ENCODE measurements at places on chromosomes 16 and 17.

DNA sequence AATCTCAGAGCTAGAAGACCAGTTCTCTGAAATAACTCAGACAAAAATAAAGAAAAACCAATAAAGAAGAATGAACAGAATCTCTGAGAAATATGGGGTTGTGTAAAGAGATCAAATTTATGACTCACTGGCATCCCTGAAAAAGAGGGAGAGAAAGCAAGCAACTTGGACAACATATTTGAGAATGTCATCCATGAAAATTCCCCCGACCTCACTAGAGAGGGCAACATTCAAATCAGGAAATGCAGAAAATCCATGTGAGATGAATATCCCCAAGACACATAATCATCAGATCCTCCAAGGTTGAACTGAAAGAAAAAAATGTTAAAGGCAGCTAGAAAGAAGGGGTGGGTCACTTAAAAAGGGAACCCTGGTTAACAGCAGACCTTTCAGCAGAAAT, 32.1 kb downstream of the TANC2 start:
- no peaks in the 10 kb centered on the region for H3K36me3 ChIP-seq
- DNase-seq: no peak
- H3K4me1 ChIP-seq: peaks cover 3% of the 10 kb centered on the region
- no peaks in the 10 kb centered on the region for H3K27me3 ChIP-seq
- H3K4me3 ChIP-seq: no peak overlapping the region

DNA sequence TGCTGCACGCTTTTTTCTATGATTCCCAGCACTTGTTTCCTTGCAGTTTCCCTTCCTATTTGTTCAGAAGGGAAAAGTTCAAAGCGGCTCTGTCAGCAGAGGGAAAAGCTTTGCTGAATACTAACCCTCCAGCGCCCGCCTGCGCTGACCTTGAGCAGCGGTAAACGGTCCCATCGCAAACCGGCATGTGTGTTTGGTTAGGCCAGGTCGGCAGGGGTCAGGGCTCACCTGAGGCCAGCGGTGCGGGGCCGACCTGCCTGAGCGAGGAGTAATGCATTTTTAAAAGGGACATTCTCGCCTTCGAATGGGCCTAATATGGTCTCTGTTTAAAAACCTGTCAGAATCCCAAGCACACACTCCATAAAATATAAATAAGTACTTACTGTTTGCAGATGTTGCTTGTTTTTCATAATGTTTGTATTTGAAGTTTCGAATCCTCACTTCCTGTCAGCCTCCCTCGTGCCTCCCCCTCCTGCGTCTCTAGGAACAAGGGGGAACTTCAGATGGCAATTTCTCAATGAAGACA, 110.1 kb downstream of the IRX3 start:
- H3K27me3 ChIP-seq: no peaks in the 10 kb centered on the region
- no peak overlapping the region for H3K27ac ChIP-seq
- no peak for DNase-seq
- H3K4me3 ChIP-seq: no peak overlapping the region
- H3K4me1 ChIP-seq: no peaks in the 10 kb centered on the region

- H3K4me1 ChIP-seq: no peaks in the 10 kb centered on the region
- no peaks in the 10 kb centered on the region for H3K27me3 ChIP-seq
- H3K4me3 ChIP-seq: no peak overlapping the region
- no peak overlapping the region for H3K27ac ChIP-seq
These were observed 712.8 kb downstream of the CDH8 start for GRCh38 chr16:61323456-61323855.

DNA sequence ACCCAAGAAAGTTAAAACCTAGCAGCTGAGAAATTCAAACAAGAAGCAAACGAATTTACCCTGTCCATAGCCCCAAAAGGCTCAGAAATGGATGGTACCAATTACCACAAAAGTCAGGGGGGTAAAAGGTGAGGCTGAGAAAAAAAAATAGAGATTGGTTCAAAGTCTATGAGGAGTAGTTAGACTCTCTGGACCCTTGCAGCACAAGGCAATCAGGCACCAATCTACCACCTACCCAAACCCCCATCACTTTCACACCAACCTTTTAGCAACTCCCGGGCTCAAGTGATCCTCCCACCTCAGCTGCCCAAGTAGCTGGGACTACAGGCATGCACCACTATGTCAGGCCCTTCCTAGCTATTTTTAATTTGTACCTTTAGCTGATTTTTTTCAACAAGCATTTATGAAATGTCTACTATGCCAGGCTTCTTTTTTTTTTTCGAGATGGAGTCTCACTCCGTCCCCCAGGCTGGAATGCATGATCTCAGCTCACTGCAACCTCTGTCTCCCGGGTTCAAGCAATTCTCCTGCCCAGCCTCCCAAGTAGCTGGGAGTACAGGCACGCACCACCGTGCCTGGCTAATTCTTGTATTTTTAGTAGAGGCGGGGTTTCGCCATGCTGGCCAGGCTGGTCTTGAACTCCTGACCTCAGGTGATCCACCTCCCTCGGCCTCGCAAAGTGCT, 40.8 kb downstream of the USP32 start:
- H3K36me3 ChIP-seq: no peaks in the 10 kb centered on the region
- H3K27me3 ChIP-seq: no peaks in the 10 kb centered on the region
- no peak for DNase-seq

- H3K4me3 ChIP-seq: no peak overlapping the region
- H3K4me1 ChIP-seq: no peaks in the 10 kb centered on the region
- H3K27me3 ChIP-seq: no peaks in the 10 kb centered on the region
These were observed 11.8 kb upstream of the NAGS start for GRCh38 chr17:43992641-43993040.

DNA sequence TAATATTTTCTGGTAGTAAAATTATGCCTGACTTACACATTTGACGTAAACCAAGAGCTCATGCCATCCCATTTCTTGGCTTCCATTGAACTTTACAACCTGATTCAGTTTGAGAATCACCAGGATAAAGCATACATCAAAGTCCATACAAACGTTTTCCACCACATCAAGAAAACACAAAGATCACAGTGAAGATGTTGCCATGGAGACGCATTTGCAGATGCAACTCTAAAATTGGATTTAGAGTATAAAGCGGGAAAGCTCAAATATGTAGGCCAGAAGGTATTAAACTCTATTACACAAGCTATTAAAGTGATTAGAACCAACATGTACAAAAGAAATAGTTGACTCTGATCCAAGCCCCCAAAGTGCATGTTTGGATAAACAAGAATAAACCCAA, 10.4 kb downstream of the C16orf46 start:
- H3K27ac ChIP-seq: no peak overlapping the region
- no peak for DNase-seq

- no peaks in the 10 kb centered on the region for H3K36me3 ChIP-seq
- no peak overlapping the region for H3K4me3 ChIP-seq
These were observed 13.8 kb upstream of the ZC3H18 start for GRCh38 chr16:88556294-88556988.

DNA sequence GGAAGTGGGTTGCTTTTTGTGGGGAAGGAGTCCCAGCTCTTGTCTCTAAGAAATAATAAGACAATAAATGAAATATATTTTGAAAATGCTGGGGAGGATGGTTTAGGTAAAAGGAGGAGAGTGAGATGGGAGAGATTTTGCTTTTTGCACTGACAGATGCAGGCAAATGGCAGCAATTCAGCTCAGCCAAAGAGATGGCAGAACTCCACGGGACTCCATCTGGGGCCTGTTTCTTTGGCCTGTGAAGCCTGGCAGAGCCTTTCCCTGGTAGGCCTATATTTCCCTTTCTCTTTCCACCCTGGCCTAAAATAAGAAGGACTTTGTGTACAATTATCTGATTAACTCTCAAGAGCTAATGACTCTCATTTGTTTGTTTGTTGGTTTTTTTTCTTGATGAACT, 1525.1 kb downstream of the CDH11 start:
- H3K36me3 ChIP-seq: no peaks in the 10 kb centered on the region
- no peak overlapping the region for H3K4me3 ChIP-seq
- H3K27ac ChIP-seq: no peak overlapping the region
- H3K27me3 ChIP-seq: no peaks in the 10 kb centered on the region
- H3K4me1 ChIP-seq: no peaks in the 10 kb centered on the region

All from Panc1 (cell line).